SK-MEL-5 (cell line): ENCODE measurements at places on chromosomes 1 and 21. TPM values are rescaled to one million over a fixed set of nuclear protein-coding genes. Genes with fewer than 3 reads are reported as not detected.

The H6PD gene
- total RNA-seq, result 9.8 and 10.4 TPM in 2 replicates

The GRHL3 gene
- not detected in 2 replicates for total RNA-seq

- no peak for DNase-seq
Measured at GRCh38 chr1:53408755-53409129, 50.5 kb upstream of the DMRTB1 start.

GRCh38 chr1:204443871-204444581 is 32.4 kb upstream of the PPP1R15B start:
- DNase-seq, result no peak

DNA sequence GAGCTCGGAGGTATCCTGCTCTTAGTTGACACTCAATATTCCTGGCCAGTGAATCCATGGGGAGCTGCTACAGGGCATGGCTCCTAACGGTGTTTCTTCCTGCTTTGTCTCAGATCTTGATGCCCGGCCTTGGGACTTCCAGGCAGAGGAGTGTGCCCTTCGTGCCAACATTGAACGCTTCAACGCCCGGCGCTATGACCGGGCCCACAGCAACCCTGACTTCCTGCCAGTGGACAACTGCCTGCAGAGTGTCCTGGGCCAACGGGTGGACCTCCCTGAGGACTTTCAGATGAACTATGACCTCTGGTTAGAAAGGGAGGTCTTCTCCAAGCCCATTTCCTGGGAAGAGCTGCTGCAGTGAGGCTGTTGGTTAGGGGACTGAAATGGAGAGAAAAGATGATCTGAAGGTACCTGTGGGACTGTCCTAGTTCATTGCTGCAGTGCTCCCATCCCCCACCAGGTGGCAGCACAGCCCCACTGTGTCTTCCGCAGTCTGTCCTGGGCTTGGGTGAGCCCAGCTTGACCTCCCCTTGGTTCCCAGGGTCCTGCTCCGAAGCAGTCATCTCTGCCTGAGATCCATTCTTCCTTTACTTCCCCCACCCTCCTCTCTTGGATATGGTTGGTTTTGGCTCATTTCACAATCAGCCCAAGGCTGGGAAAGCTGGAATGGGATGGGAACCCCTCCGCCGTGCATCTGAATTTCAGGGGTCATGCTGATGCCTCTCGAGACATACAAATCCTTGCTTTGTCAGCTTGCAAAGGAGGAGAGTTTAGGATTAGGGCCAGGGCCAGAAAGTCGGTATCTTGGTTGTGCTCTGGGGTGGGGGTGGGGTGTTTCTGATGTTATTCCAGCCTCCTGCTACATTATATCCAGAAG is 16.7 kb downstream of the ALX3 start:
- peak; percentile 58 for DNase-seq

DNA sequence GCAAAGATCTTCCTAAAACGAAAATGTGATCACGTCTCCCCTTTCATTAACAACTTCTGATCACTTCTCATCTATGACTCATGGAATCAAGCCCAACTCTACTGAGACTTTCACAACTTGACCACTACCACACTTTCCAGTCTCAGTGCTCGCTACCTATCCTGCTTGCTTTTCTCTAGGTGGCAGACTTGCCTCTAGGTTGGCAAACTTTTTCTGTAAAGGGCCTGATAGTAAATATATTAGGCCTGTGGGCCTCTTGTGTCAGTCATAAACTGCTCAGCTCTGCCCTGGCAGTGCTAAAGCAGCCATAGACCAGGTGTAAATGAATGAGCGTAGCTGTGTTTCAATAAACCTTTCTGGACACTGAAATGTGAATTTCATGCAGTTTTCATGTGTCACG is 21.5 kb upstream of the HMGB4 start:
- peak; percentile 28 for DNase-seq
